Lower lobe of right lung (tissue), 2 donors: ENCODE measurements at places on chromosomes 6 and 20.

DNA sequence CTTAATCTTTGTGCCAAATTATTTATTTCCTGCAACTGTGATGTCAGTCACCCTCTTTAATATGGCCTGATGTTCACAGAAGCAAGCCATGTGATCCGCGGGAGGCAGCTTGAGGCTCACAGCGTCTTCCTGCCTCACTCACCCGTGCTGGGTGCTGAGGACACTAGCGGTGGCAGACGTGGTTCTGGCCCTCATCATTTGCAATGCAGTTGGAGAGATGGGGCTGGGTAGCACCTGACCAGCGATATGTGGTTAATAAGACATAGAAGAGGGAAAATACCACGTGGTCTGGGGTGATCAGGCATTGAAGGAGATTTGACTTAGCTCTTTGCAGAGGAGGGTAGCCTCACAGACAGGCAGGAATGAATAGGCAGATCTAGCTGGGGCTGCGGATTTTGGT, 264.7 kb downstream of the TMEM242 start:
- no peak for DNase-seq

DNA sequence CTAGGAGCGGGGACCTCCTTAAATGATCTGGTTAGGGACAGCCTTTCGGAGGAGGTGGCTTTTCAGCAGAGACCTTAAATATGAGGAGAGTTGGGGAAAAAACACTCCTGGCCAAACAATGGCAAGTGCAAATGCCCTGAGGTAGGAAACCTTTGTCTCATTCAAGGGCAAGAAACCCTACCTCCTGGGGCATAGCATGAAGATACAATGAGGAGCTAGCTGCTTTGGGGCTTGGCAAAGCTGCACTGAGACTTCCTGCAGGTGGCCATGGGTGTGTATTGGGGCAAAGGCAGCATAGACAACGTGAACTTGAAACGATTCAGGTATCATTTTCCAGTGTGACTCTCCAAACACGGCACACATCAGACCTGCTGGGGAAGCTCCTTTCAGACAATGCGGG, 30.7 kb downstream of the PMEPA1 start:
- no peak for DNase-seq

DNA sequence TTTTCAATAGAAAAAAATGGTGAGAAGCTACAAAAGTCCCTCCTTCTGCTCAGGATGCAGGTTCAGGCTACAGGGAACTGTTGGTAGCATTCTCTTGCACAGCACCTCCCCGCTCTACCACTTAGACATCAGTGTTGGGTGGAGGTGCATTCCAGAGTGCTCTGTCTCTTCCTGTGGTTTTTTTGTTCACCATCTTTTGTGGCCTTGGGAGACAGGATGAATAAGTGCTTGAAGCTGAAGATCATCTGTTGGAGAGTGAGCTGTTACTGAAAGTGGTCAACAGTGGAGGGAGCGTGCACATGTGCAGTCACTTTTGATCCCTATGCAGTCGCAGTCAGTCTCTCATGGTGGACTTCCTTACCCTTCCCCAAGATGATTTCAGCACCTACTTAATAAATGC, 16.6 kb upstream of the BTBD3 start:
- DNase-seq, result no peak

DNA sequence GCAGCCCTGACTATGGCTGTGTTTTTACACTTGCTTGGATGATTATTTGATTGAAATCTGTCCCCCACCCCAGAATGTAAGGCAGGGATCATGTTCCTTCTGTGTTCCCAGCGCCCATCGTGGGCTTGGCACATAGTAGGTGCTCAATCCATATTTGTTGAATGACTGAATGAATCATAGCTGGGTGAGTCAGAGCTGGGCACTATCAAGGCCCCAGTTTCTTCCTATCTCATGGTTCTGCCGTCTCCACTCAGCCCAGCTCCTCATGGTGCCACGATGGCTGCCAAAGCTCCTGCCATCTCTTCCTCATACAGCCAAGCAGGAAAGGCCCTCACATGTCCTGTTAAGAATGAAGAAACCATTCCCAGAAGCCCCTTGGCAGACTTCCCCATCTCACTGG, 29.0 kb downstream of the CEBPB start:
- DNase-seq, result no peak

DNA sequence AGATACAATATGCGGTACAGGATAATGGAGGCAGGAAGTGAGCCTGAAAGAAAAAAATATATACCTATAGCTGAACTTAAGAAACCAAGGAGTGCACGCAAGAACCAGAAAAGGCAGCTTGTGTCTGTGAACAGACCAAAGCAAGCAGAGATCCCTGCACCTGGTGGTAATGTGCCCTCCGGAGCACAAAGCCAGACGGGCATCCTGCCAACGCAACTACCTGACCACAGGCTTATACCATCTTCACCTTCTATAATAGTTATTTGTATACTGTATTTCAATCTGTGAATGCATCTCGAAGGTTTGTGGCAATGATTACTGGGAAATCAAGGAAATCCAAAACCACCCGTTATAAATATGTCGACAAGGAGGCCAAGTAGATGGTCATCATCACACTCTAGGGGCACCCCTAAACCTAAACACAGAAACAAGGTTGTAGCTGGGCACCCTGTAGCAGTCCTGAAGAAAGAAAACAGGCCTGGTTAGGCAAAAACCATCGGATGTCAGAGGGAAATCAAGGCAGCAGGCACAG, 801 bp downstream of the FBXL4 start:
- peak; percentile 54 for DNase-seq

DNA sequence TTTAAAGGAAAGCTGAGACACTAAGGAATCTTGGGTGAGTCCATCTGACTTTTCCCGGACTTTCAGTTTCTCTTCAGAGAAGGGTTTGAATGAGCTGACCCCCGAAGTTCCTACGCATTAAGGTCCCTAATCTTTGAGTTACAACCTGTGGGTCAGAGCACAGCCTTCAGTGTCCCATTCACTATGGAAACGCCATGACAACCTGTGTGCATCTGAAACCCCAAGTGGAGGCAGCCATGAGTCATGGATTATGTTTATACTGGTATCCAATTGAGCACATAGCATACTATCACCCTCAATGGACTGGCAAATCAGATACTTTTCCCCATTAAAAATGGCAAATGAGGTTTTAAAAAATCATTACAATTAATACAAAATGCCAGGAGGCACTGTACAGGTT, 11.4 kb downstream of the MYLK4 start:
- no peak for DNase-seq

GRCh38 chr6:19968201-19968600, 131.0 kb downstream of the ID4 start:
- DNase-seq, result no peak
